ENCODE measurements at places on chromosomes 11 and 22.

- no peak for DNase-seq
These were observed 12.3 kb upstream of the MPEG1 start for GRCh38 chr11:59225017-59225416.

- DNase-seq = no peak
These were observed 22.2 kb downstream of the IL10RA start for GRCh38 chr11:118008271-118008911.

DNA sequence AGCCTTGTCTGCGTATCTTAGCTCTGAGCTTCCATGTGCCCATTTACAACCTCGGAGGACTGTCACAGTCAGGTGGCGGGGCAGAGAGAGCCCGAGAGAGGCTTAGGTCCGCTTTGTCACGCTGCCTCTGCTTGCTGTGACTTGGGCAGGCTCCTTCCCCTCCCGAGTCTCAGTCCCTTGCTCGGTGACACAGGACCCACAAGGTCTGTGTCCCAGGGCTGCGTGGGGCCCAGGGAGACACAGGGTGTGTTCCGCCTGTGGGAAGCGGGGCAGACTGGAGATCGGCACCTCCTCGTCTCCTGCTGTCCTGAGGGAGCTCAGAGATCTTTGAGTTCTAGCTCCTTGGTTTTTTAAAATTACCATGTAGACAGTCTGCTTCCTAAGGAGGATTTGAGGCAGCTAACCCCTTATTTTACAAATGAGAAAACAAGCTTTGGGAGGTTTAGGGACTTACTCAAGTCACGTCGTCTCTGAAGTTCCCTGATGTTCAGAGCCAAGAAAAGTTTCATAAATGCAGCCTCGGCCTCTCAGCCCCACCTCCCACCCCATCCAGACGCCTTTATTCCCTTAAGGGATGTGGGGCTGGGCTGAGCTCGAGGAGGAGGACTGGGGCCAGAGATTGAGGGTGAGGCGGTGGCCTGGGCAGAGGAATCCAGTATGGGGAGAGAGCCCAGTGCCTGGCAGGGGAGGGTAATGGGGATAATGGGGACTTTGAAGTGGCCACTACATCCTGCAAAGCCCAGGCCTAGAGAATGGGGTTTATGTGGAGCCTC is 103.6 kb downstream of the NECTIN1 start:
- no peak for DNase-seq

GRCh38 chr11:130144861-130145281 is 14.7 kb upstream of the ST14 start:
- DNase-seq = no peak

GRCh38 chr11:44542372-44542771 is 23.1 kb upstream of the CD82 start:
- no peak for DNase-seq

GRCh38 chr11:91396236-91397133 is 828.1 kb upstream of the FAT3 start:
- DNase-seq = no peak

- no peak for DNase-seq
These were observed 17.1 kb upstream of the EIF3M start for GRCh38 chr11:32566517-32566916.

DNA sequence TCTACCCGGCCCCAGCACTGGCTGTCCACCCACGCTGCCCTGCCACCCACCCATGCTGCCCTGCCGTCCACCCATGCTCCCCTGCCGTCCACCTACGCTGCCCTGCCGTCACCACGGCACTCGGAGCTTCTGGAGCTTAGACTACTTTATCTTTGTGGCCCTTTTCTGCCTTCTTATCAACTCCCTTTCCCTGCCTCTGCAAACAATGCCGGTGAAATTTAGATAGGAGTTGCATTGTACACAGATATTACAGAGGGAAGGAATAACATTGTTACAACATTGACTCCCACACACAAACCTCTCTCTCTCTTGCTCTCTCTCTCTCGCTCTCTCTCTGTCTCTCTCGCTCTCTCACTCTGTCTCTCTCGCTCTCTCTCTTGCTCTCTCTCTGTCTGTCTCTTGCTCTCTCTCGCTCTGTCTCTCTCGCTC is 33.7 kb upstream of the BRSK2 start:
- no peak for DNase-seq

DNA sequence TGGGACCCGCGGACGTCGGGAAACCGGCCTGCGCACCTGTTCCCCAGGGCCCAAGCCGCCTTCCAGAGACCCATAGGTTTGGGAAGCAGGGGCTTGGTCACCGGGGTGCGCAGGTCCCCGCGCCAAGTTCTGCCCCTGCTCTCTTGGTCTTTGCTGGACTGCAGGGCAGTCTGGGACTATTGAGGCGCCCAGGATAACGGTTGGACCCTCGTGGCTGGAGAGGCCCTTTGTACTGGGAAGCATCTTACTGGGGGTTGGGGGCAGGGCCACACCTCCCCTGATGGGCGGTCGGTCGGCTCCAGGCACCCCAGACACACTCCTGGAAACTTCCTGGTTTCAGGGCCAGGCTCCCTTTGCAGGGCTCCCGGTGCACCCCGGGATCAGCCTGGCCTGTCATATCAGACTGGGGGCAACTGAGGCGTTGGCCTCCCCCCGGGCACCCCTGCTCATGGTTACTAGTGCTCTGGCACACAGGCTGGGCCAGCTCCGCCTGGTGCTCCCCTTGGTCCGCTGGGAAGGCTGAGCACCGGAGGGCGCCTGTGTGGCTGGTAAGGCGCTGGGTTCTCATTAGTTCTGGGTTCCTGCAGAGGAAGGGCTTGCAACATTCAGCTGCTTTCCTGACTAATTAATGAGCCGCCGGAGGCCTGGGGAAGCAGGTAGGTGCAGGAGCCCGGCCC is 1250.5 kb downstream of the BRD1 start:
- DNase-seq = no peak

- no peak for DNase-seq
These were observed 30.2 kb downstream of the LRP5 start for GRCh38 chr11:68342459-68343158.

- no peak for DNase-seq
These were observed 286.4 kb downstream of the NTM start for GRCh38 chr11:131656839-131657211.

DNA sequence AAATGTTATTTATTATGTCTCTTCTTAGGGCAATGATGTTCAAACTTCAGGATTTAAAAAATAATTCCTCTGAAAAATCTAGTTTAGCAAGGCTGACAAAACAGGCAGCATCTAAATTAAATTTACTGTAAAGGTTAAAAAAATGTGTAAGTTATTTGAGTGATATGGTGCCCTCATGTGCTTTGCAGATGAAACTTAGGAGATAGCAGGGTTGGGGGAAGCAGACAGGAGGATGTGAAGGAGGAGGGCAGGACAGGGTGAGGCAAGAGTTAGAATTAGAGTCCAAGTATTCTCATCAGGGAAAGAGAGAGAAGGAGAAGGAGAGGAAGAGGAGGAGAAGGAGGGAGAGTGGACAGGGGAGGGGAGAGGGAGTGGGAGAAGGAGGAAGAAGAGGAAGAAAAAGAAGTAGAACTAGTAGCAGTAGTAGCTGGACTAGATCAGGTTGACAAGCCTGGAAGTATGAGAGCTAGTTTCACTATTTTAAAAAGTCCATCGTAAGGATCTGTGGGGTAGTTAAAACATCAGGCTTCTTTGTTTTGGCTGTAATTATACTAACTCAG is 141.2 kb upstream of the SESN3 start:
- DNase-seq = no peak

GRCh38 chr22:20805972-20806471 is 32.1 kb downstream of the SERPIND1 start:
- no peak for DNase-seq

GRCh38 chr11:121625777-121626506 is 173.2 kb upstream of the SORL1-AS1 start:
- no peak for DNase-seq

- no peak for DNase-seq
These were observed 235.2 kb downstream of the OR4C45 start for GRCh38 chr11:50267851-50268250.

DNA sequence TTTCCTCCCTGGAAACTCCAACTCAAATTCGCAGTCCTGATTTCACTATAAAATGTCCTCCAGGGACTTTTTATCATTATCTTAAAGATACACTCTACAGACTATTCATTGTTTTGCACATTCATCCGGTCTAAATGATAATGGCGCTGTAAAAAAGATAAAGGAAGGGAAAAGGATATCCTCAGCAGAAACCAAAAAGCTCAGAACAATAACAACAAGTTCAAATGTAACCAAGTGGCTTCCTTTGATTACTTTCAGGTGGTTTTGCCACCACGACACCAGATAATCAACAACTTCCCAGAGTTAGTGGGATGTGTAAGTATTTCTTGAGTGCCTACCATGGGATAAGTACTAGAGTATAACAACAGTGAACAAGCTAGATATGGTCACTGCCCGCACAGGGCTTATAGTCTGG is 26.3 kb downstream of the PRCP start:
- no peak for DNase-seq

DNA sequence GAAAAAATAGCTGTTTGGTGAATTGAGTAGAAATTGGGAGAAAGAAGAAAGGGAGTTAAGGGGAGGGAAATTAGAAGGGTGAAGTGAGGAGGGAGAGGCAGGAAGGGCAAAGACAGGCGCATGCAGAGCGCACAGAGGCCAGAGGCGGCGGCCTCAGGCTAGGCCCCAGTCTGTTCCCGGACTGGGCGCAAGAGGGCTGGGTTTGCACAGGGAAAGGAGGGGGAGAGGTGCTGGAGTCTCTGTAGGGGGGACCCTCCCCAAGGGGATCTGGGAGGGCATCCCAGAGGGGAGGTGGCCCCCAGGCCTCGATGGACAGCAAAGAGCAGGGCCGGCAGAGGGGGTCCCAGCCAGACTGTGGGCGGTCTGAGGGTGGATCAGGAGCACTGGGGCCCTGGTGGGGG is 1.3 kb upstream of the FLRT1 start:
- no peak for DNase-seq

- no peak for DNase-seq
These were observed 30.0 kb upstream of the CABP7 start for GRCh38 chr22:29689880-29690213.

DNA sequence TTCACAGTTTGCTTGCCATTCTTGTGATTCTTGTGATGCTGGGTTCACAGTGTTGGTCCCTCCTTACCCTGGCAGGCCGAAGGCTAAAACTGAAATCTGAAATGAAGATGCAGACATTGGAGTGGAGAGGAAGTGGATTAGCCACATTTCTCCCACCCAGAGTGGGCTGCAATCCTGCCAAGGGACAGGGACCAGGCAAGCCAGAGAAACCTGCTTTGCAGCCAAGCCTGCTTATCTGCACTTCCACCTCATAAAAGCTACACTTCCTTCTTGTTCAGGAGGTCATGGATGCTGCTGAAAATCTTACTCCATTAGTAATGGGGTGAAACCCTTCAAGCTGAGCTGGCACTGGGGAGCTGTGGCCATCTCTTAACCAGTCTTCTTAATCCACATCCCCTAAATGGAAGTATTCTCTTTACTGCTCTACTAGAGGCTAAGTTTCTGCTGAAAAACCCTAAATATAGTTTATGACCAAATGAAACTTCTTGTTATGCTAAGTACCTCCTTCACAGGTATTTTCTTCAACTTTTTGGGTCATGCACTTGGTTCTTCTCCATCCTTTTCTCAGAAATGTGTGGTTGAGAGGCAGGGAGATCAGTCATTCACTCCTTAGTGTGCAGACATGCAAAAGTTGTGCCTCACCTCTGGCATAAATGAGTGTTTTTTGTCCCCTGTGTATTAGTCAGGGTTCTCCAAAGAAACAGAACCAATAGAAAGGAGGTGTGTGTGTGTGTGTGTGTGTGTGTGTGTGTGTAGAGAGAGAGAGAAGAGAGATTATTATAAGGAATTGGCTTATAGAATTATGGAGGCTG is 133.9 kb upstream of the BMAL1 start:
- DNase-seq = no peak

DNA sequence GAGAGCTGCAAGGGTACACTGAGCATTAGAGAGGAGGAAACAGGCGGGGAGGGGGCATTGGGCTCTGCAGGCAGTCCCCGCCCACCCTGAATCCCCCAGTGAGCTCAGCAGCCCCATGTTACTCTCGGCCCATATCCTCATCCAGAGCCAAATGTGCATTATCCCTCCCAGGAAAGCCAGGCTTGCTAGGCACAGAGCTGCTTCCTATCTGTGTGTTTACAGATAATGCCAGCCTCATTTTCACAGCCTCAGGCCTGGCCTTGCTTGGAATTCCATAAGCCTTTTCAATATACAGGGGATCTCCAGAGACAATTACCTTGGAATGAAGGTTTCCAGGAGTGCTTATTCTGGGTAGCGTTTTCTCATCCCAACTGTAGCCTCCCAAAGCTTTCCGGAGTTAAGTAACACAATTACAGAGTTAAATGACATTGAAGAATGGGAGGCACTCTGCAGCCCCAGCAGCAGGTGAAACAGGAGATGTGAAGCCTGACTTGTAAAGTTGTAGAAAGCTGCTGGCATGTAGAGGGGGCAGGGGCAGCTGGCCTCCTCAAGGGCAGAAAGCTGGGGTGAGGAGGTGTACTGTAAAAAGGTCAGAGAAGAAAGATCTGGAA is 91.5 kb upstream of the TBCEL start:
- DNase-seq = no peak

GRCh38 chr11:14552089-14552488 is 31.9 kb upstream of the PSMA1 start:
- no peak for DNase-seq

- no peak for DNase-seq
These were observed 12.3 kb downstream of the LUZP2 start for GRCh38 chr11:24509114-24509513.

DNA sequence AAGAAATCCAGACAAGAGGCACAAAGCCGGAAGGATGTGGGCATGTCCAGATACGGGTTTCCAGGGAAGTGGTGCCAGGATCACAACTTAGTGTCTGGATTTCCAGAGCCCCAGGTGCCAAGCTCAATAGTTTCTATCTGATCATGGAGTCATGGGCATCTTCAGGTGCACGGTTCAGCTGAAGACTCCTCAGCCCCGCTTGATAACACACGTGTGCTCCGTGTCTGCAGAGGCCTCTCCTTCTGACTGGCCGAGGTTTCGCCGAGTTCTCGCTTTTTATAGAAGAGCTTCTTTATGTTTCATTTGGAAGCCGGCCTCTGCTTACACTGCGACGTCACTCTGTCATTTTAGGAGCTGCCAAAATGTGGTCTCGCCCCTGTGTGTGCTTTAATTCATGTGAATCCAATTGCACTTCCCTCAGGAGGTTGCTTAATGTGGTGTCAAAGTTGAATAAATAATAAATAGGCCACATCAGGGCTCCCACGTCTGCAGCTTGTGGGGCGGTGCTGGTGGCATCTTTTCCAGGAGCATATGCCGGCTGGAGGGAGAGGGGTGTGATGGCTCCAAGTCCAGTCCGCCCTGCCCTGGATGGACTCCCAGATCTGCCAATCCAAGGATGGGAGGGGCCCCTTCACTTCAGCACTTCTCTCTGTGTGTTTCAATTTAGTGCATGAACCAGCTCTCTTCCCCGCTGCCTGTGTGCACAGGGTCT is 1410.8 kb downstream of the TBC1D22A start:
- no peak for DNase-seq

GRCh38 chr11:40434926-40435325 is 1024.5 kb downstream of the LRRC4C start:
- no peak for DNase-seq

GRCh38 chr11:111283945-111284481 is 14.3 kb upstream of the POU2AF3 start:
- DNase-seq = no peak

GRCh38 chr11:38461751-38462150 is 1863.7 kb upstream of the RAG2 start:
- DNase-seq = no peak

Data from GM12891 (cell line).